ENCODE measurements at places on chromosomes 5 and 9.
A peak's percentile ranks its signal among the peaks of the same experiment; 100 is the strongest.

- DNase-seq: no peak
Observed at GRCh38 chr9:326667-327066, 112.0 kb downstream of the DOCK8 start.

- DNase-seq: peak; percentile 34
Observed at GRCh38 chr5:5165541-5166002, 25.4 kb downstream of the ADAMTS16 start.

- DNase-seq: peak; percentile 14
Observed at GRCh38 chr9:29866556-29866955, 2293.3 kb upstream of the C9orf72 start.

GRCh38 chr9:68492806-68493205, 47.9 kb downstream of the TMEM252 start:
- no peak for DNase-seq

DNA sequence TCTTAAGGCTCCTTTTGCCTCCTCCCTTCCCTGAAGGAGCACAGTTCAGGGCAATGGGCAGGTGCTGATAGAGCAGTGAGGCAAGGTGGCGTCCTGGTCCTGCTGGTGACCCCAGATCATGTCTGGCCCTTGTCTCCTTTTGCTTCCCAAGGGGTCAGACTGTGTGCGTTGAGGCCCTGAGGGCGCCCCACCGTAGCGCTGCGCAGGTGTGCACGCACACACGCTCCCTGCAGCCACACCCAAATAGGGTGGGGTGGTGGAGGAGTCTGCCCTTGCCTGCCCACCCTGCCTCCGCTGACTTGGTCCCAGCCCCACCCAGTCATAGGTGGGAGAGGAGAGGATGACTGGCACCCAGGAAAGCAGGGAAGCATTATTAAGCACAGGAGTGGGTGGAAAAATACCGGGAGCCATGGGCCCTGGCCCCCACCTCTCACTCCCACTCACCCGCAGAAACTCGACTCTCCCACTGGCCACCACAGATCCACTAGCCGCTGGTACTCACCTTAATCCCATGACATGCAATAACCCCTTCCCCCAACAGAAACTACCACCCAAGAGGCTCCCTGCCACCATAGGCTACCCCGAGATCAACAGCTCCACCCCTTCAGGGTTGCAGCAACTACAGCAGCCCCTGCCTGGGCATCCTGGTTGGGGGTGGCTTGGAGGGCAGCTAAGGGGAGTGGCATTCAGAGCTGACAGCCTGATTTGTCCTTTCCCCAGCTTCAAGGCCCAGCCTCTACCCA, 16.7 kb downstream of the PDLIM4 start:
- no peak for DNase-seq

- peak; percentile 36 for DNase-seq
Observed at GRCh38 chr9:116646661-116647514, 40.2 kb upstream of the TRIM32 start.

- no peak for DNase-seq
Observed at GRCh38 chr5:108919591-108920326, 172.1 kb downstream of the FER start.

DNA sequence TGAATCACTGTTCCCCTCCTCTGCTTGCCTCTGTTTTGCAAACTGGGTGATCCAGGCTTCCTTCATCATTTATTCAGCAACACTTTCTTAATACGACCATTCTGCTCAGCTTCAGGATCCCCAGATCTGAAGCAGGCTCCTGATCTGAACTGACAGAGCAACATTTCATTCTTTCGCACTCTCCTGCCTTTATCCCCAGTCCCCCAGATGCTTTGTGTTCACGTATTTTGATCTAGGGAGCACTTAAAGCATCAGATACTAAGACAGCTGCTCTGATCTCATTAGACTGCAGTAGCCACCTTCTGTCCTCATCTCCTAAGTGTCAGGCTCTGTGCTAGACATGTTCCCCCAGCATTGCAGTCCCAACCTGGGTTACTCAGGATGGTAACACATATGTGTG, 158.0 kb downstream of the TRIO start:
- DNase-seq: no peak

- no peak for DNase-seq
Observed at GRCh38 chr9:27387722-27388121, 90.8 kb upstream of the EQTN start.

GRCh38 chr5:13357929-13358328, 586.6 kb downstream of the DNAH5 start:
- DNase-seq: no peak

DNA sequence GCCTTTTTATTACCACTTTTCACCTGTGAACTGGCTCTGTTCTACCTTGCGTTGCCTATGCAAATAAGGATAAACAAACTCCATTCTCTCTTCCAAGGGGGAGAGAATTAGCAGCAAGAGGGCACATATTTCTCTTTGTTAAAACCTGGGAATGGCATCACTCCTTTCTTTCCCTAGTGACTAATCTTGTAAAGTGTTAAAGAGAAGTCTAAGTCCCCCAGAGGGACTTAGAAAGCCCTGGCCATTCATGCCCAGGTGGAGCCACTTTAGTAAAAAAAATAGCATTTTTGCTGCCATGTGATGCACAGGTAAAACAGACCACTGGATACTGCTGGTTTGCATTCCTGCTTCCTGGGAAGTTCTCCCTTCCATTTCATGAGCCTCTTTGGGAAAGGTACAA, 148.4 kb downstream of the MAN2A1 start:
- DNase-seq: no peak

GRCh38 chr9:19913151-19913550, 124.3 kb upstream of the SLC24A2 start:
- DNase-seq: no peak

- no peak for DNase-seq
Observed at GRCh38 chr9:109254317-109254716, 66.5 kb downstream of the EPB41L4B start.

DNA sequence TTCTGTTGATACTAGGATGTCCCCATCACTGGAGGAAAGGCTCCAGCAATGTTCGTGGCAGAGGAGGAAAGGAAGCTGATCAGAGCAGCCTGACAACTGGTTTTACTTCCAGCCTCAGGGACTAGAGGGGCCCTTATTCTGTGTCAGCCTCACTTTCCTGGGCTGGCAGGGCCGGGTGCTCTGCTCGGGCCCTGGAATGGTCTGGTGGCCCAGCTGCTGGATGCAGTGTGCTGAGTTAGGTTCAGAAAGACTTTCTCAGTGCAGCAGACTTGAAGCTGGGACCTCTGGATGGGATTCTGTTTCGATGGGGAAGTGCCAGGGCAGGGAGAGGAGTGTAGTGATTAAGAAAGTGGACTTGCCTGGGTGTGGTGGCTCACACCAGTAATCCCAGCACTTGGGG, 81.0 kb downstream of the MACROH2A1 start:
- DNase-seq: no peak

GRCh38 chr5:151699071-151699901, 12.6 kb upstream of the SPARC start:
- DNase-seq: peak; percentile 93

- no peak for DNase-seq
Observed at GRCh38 chr9:19464061-19464763, 55.4 kb downstream of the ACER2 start.

DNA sequence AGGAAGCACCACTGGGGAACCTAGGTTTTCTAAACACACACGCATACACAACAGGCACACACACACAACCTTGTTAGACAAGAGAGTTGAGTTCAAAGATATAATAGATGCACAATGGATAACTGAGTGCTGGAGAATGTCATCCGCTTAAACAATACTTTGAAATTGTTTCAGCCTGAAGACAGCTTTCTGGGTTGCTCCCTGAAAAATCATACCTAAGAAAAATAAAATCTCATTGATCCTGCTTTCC, 126.1 kb downstream of the TMEM161B start:
- DNase-seq: no peak

GRCh38 chr9:84152204-84152603, 171.6 kb downstream of the RMI1 start:
- DNase-seq: no peak

Data from Caki2 (cell line).